ENCODE measurements at places on chromosomes 2 and 18. TPM values are rescaled to one million over a fixed set of nuclear protein-coding genes. Genes with fewer than 3 reads are reported as not detected.

GRCh38 chr2:225487878-225488416 is 88.4 kb downstream of the NYAP2 start:
- no peak for DNase-seq

DNA sequence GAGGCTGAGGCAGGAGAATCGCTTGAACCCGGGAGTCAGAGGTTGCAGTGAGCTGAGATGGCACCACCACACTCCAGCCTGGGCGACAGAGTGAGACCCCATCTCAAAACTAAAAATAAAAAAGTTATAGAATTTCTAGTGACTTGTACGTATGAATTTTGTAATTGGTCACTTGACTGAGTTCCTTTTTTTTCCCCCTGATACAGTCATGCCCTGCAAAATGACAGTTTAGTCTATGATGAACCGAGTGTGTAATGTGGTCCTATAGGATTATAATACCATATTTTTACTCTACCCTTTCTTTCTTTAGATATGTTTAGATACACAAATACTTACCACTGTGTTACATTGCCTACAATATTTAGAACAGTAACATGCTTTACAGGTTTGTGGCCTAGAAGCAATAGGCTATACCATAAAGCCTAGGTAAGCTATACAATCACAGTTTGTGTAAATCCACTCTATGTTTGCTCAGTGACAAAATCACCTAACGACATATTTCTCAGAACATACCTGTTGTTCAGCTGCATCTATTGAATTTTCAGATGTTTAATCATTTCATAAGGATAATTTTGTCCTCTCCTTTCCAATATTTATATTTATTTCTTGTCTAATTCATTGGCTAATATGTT is 25.4 kb downstream of the SOCS6 start:
- no peak for DNase-seq

Gene SCN2A
- 0.16 TPM for total RNA-seq

Gene NEU4
- 1.1 TPM for total RNA-seq

Gene TMEM247
- not detected for total RNA-seq

Gene SGPP2
- total RNA-seq = not detected

Gene PROC
- not detected for total RNA-seq

Gene DIPK1C
- total RNA-seq = not detected
